ENCODE measurements at places on chromosomes 12 and 14. TPM values are rescaled to one million over a fixed set of nuclear protein-coding genes. Genes with fewer than 3 reads are reported as not detected.

DNA sequence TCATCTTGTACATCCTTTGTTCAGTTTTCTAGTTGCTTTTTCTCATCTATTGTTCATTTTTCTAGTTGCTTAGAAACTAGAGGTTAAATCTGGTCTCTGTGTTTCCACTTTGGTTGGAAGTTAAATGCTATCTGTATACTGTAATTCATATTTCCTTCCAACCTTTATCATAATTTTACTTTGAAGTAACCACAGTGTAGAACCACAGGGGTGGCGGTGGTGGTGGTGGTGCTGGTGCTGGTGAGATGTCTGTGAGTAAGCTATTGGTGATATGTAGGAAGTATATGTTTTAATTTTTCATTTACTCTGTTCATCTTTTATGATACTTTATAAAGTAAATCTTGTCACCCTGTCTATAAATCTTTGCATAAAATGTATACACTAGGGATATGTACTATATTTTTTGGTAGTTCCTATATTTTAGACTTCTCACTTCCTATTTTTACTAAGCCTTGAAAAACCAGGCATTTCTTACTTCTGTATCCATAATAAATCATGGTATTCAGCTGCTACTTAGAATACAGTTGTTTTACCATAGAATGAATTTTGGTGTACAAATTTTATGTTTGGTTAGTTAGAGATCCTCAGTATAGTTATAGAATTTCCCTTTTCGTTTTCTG, 31.9 kb downstream of the CCDC91 start:
- no peak overlapping the region for H3K27ac ChIP-seq
- no peak for DNase-seq
- no peaks in the 10 kb centered on the region for H3K4me1 ChIP-seq
- H3K27me3 ChIP-seq = no peaks in the 10 kb centered on the region

GRCh38 chr14:79251278-79251677, 960.0 kb downstream of the DIO2 start:
- no peaks in the 10 kb centered on the region for H3K27me3 ChIP-seq
- H3K4me3 ChIP-seq = no peak overlapping the region
- no peaks in the 10 kb centered on the region for H3K36me3 ChIP-seq
- DNase-seq = no peak

GRCh38 chr12:69002969-69003368, 70.0 kb upstream of the CPM start:
- no peak for DNase-seq
- H3K27me3 ChIP-seq = no peaks in the 10 kb centered on the region
- H3K4me1 ChIP-seq = peaks cover 20% of the 10 kb centered on the region

- no peaks in the 10 kb centered on the region for H3K27me3 ChIP-seq
- H3K36me3 ChIP-seq = no peaks in the 10 kb centered on the region
- H3K4me3 ChIP-seq = no peak overlapping the region
Observed at GRCh38 chr14:49461529-49462401, 124.4 kb downstream of the RPS29 start.

Gene ALDH2
- 130 TPM for total RNA-seq

Gene CPNE8
- total RNA-seq = 0.60 TPM

Gene SOX5
- 11.9 TPM for total RNA-seq

- no peaks in the 10 kb centered on the region for H3K36me3 ChIP-seq
- H3K4me1 ChIP-seq = no peaks in the 10 kb centered on the region
- no peaks in the 10 kb centered on the region for H3K27me3 ChIP-seq
- DNase-seq = peak; percentile 58
Observed at GRCh38 chr12:30847259-30847658, 79.3 kb upstream of the TSPAN11 start.

Gene DACT1
- 259 TPM for total RNA-seq

GRCh38 chr14:51704545-51704944, 52.8 kb downstream of the FRMD6 start:
- no peaks in the 10 kb centered on the region for H3K4me1 ChIP-seq
- no peak for DNase-seq
- no peak overlapping the region for H3K4me3 ChIP-seq
- H3K27ac ChIP-seq = no peak overlapping the region
- peaks cover 13% of the 10 kb centered on the region for H3K36me3 ChIP-seq

DNA sequence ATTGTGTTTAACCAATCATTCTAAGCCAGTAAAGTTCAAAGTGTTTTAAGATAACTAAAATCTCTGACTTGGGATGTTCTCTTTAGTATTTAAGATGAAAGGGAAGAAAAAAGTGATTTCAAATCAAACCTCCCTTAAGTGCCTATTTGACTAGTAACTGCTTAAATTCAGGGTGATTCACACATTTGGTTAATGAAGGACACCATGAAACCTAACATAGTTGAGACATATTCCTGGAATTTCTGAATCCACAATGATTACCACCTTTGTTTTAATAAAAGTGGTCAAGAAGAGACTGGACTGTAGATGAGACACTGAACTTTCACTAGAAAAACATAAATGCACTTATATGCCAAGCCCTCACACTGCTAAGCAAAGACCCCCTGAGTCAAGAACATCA, 138.7 kb downstream of the MED13L start:
- no peak overlapping the region for H3K4me3 ChIP-seq
- H3K27me3 ChIP-seq = no peaks in the 10 kb centered on the region

Gene CACNA1C
- total RNA-seq = 53.9 TPM

GRCh38 chr12:6345319-6346091, 3.6 kb upstream of the TNFRSF1A start:
- H3K27me3 ChIP-seq = no peaks in the 10 kb centered on the region
- no peak overlapping the region for H3K27ac ChIP-seq
- peaks cover 19% of the 10 kb centered on the region for H3K4me1 ChIP-seq
- DNase-seq = no peak

DNA sequence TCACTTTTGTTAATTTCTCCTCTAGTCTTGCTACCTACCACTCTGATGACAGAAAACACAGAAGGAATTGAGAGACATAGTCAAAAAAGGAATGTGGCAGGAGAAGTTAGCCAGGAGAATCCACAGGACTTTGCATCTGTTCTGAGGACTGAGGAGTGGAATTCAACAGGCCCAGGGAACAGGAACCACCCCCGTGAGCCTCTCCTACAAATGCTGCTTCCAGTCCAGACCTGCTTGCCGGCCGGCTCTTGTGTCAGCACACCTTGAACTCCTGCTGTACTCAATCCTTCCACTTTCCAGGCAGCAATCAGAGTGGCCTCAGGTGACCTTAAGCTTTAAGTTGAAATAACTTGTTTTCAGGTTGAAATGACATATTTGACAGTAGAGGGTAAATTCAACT, 903.1 kb downstream of the BCL11B start:
- no peaks in the 10 kb centered on the region for H3K36me3 ChIP-seq
- no peaks in the 10 kb centered on the region for H3K4me1 ChIP-seq
- no peak overlapping the region for H3K4me3 ChIP-seq
- H3K27me3 ChIP-seq = no peaks in the 10 kb centered on the region
- DNase-seq = no peak
- no peak overlapping the region for H3K27ac ChIP-seq

Gene HHIPL1
- total RNA-seq = 0.14 TPM

GRCh38 chr12:47824198-47824597, 4.5 kb upstream of the HDAC7 start:
- DNase-seq = no peak
- no peak overlapping the region for H3K27ac ChIP-seq
- H3K4me3 ChIP-seq = no peak overlapping the region
- no peaks in the 10 kb centered on the region for H3K27me3 ChIP-seq

DNA sequence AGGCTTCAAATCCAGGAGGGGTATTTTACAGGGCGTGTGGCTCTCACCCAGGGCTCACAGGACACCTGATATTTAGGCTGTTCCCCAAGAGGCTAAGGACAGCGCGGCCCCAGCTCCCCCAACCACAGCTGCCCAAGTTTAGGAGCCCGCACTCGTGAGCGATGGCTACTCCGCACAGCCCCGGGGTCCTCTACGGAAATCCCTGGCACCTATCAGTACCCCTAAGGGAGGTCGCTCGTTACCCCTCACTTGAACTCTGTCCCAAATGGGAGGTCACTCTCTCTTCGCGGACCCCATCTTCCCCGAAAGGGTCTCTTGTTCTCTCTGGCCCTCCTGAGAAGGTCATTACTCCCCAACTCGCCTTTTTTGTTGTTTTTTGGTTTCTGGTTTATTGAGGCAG, 708 bp upstream of the P2RX4 start:
- no peaks in the 10 kb centered on the region for H3K4me1 ChIP-seq
- no peaks in the 10 kb centered on the region for H3K36me3 ChIP-seq
- H3K27ac ChIP-seq = no peak overlapping the region
- DNase-seq = no peak
- no peaks in the 10 kb centered on the region for H3K27me3 ChIP-seq

DNA sequence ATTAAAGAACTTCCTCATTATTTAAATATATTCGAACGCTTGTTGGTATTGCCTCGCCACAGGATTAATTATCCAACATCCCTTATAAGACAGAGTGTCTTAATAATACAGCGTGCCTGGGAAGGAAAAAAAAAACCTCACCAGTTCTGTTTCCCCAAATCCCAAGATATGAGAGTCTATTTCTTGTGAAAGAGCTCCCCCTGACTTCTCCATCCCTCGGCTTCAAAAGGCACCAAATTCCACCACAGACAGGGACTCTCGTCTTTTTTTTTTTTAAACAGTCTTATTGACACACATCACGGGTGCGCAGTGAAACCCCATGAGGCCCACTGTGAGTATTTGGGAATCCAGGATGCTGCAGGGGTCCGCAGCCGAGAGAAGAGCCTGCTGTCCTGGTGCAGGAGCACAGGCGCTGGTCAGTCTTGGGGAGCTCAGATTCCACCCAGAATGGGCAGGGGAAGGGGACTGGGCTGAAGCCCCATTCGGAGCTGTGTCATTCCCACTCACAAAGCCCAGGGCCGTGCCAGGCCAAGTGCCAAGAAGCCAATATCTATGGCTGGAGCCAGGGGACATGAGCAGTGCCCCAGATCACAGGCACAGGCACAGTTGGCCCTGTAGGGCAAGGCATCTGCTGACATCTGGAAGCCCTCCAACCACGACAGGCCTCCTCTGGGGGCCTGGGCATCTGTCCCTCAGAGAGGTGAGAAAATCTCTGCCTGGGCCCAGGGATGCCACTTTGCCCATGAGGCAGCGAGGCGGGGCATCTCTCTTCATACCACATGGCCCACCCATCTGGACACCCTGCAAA, 71.9 kb downstream of the BCL11B start:
- peaks cover 6% of the 10 kb centered on the region for H3K4me1 ChIP-seq
- DNase-seq = peak; percentile 15
- H3K27ac ChIP-seq = no peak overlapping the region
- no peak overlapping the region for H3K4me3 ChIP-seq
- H3K27me3 ChIP-seq = no peaks in the 10 kb centered on the region

Gene SYNDIG1L
- total RNA-seq = 0.39 TPM

Gene EXOC3L4
- total RNA-seq = 5.5 TPM

GRCh38 chr12:29528161-29528560, 30.7 kb upstream of the OVCH1 start:
- H3K27me3 ChIP-seq = no peaks in the 10 kb centered on the region
- H3K4me3 ChIP-seq = no peak overlapping the region
- no peak overlapping the region for H3K27ac ChIP-seq

- H3K27ac ChIP-seq = peak overlapping the region; percentile 68
- peaks cover 10% of the 10 kb centered on the region for H3K4me1 ChIP-seq
- H3K4me3 ChIP-seq = no peak overlapping the region
Observed at GRCh38 chr12:50525422-50525821, 20.6 kb downstream of the DIP2B start.

- no peaks in the 10 kb centered on the region for H3K36me3 ChIP-seq
- no peak overlapping the region for H3K4me3 ChIP-seq
- no peak overlapping the region for H3K27ac ChIP-seq
- H3K27me3 ChIP-seq = no peaks in the 10 kb centered on the region
Observed at GRCh38 chr14:89175881-89176799, 240.9 kb downstream of the FOXN3 start.

- H3K27ac ChIP-seq = no peak overlapping the region
- H3K27me3 ChIP-seq = no peaks in the 10 kb centered on the region
- H3K4me3 ChIP-seq = no peak overlapping the region
- H3K36me3 ChIP-seq = no peaks in the 10 kb centered on the region
- no peaks in the 10 kb centered on the region for H3K4me1 ChIP-seq
- DNase-seq = no peak
Observed at GRCh38 chr14:99321955-99322730, 50.1 kb upstream of the BCL11B start.

Gene OTOGL
- total RNA-seq = 15.0 TPM

DNA sequence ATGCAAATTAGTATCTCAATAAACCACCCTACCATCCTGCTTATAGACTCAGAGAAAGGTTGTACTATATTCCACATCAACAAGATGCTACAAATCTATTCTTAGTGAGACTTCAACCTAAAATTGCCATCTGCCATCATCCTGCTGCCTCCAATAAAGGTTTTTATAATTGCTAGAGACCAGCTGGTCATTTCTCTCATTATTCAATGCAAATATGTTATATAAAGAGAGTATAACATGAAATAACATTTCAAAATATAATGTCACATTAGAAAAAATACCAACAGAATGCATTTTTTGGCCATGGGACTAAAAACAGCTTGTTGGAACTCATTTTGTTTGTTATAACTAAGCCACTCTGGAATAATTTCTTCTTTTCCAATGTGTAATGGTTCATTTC, 247.3 kb downstream of the LRIG3 start:
- no peaks in the 10 kb centered on the region for H3K36me3 ChIP-seq
- DNase-seq = no peak
- H3K4me3 ChIP-seq = no peak overlapping the region
- no peak overlapping the region for H3K27ac ChIP-seq
- H3K27me3 ChIP-seq = no peaks in the 10 kb centered on the region
- H3K4me1 ChIP-seq = peaks cover 7% of the 10 kb centered on the region

- no peaks in the 10 kb centered on the region for H3K36me3 ChIP-seq
- DNase-seq = no peak
- H3K4me1 ChIP-seq = no peaks in the 10 kb centered on the region
Observed at GRCh38 chr12:19726122-19726521, 286.8 kb downstream of the AEBP2 start.

Gene BCL11B
- 1.7 TPM for total RNA-seq

- H3K4me3 ChIP-seq = no peak overlapping the region
- DNase-seq = no peak
- peaks cover 89% of the 10 kb centered on the region for H3K36me3 ChIP-seq
- H3K27ac ChIP-seq = no peak overlapping the region
- no peaks in the 10 kb centered on the region for H3K27me3 ChIP-seq
Observed at GRCh38 chr14:103749860-103750259, 34.2 kb downstream of the ZFYVE21 start.

Gene CHGA
- total RNA-seq = not detected

DNA sequence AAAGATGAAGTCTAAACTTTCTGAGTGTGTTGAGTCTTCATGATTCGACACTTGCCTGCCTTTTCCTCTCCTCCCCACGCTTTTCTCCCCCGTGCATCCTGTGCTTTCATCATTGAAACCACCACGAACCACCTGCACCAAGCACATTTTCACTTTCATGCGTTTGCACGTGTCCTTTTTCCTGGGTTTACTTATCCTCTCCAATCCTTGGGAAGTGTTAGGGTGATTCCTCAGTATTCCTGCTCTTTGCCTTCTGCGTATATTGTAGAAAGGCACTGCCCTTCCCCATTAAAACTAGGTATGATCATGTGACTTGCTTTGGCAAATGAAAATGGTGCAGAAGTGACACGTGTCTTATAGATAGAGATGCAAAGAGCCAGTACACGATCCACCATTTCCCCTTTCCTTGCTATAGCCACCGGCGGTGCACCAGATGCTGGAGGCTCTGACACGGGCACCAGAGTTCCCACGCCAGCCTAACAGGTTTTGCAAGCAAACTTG, 106.6 kb downstream of the BRMS1L start:
- peaks cover 9% of the 10 kb centered on the region for H3K27me3 ChIP-seq
- no peak overlapping the region for H3K27ac ChIP-seq
- no peak for DNase-seq
- H3K36me3 ChIP-seq = no peaks in the 10 kb centered on the region

Gene TMEM116
- total RNA-seq = 16.6 TPM

GRCh38 chr12:109433618-109434017, 43.5 kb downstream of the KCTD10 start:
- H3K27me3 ChIP-seq = no peaks in the 10 kb centered on the region
- H3K4me1 ChIP-seq = no peaks in the 10 kb centered on the region
- no peaks in the 10 kb centered on the region for H3K36me3 ChIP-seq
- no peak for DNase-seq
- no peak overlapping the region for H3K27ac ChIP-seq

All from cardiac muscle cell (in vitro differentiated cells and primary cell).